Right cardiac atrium (tissue), 5 donors: ENCODE measurements at places on chromosomes 1 and 21.
A peak's percentile ranks its signal among the peaks of the same experiment; 100 is the strongest.

DNA sequence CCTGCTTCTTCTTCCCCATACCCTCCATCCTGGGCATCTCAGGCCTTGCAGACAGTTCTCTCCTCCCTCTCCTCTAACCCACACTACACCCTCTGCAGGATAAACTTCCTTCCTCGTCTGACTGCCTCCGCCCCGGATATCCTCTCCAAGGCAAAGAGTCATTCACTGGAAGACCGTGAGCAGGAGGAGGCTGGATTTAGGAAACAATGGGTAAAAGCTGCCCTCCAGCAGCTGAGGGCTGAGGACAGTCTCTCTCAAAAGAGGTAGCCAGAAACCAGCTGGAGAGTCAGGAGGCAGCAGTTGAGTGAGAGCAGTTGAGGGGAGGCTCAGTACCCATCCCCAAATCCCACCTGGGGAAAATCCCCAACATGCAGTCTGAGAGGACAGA is 1.4 kb downstream of the CSRP1 start:
- DNase-seq, result peak; percentile 67

DNA sequence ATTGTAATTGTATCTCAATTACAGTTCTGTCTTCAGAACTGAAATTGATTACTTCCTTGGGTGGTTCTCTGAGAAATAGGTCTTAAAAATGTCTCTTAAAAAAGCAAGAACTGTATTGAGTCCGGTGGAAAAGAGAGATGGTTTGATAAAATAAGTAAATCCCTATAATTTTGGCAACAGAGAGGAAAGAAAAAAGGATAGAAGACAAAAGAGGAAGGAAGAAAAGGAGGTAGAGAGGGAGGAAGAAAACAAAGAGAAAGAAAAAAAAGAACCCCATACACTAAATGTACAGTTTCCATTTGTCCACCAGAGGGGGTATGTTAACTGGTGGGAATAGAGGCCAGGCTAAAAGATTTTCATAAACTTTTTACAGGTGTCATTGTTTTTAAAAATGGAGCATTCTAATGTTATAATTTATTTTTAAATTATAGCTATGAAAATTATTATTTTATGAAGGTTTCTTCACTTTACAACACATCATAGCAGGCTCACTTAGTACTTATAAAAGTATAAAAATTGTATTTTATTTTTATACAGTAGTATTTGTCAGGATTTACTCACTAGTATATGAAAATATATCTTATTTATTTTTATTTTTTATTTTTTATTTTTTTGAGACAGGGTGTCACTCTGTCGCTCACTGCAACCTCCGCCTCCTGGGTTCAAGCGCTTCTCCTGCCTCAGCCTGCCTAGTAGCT is 2.1 kb upstream of the UBE2T start:
- no peak for DNase-seq

DNA sequence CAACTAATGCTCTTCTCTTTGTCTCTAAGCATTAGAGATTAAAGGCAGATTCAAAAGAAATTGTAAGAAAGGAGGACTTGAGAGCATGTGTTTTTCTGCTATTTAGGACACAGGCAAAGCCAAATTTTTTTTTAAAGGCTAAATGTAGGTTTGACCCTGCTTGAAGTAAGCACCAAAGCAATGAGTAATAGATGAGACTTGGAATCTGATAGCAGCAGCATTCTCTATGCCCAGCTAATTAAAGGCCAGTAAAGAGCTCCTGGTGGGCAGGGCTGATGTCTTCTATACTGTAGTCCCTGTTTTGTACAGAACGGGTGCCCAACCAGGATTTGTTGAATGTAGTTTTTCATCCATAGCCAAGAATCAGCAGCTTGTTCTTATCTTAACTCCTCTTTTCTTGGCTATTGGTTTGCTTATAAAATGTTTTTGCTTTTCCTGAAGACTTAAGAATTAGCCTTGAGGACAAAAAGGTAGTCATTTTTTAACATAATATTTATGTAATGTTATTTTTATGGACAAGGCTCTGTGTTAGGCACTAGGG is 179.6 kb downstream of the LMO4 start:
- no peak for DNase-seq

GRCh38 chr1:41384579-41384978 is 23.3 kb downstream of the FOXO6 start:
- no peak for DNase-seq

GRCh38 chr1:51622455-51622913 is 5.6 kb downstream of the OSBPL9 start:
- DNase-seq, result peak; percentile 50

GRCh38 chr1:21620496-21620895 is 48.7 kb downstream of the RAP1GAP start:
- DNase-seq, result peak; percentile 57

DNA sequence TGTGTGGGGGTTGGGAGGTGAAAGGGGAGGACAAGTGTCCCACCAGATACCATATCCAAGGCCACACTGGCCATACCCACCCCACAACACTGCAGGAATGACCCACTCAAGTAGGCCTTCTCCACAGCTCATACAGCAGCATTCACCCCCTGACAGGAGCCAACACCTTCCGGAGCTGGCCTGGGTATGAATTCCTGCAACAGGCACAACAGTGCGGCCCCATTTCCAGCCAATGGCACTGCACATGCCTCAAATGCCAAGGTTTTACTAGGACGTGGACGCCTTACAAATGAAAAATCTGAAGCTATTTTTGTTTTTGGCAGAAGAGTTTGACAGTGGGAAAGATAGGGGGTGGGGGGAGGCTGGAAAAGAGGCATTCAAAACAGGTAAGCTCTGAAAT is 2.0 kb downstream of the KCND3 start:
- peak; percentile 79 for DNase-seq
